NCI-H1694 (cell line): ENCODE measurements at places on chromosomes 3 and 15.

GRCh38 chr15:65287520-65287855, 805 bp upstream of the PARP16 start:
- no peak for DNase-seq

DNA sequence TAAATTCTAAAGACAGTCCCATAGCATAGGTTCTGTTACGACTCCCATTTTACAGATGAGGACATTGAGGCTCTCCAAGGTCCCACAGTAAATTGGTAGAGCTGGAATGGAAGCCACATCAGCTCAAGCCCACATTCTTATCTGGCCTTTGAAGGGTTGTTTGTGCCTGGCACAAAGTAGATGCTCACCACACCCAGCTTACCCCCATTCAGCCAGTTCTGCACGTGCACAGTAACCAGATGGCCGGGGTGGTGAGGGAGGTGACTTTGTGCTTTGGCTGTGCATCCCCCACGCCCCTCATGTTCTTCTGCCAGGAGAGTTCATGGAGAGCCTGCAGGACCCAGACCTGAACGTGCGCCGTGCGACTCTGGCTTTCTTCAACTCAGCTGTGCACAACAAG, 16.2 kb downstream of the RPL32 start:
- no peak for DNase-seq

- DNase-seq, result no peak
Measured at GRCh38 chr15:77171221-77171967, 100.5 kb upstream of the TSPAN3 start.

- DNase-seq, result no peak
Measured at GRCh38 chr15:44545913-44546802, 9.2 kb downstream of the EIF3J start.

DNA sequence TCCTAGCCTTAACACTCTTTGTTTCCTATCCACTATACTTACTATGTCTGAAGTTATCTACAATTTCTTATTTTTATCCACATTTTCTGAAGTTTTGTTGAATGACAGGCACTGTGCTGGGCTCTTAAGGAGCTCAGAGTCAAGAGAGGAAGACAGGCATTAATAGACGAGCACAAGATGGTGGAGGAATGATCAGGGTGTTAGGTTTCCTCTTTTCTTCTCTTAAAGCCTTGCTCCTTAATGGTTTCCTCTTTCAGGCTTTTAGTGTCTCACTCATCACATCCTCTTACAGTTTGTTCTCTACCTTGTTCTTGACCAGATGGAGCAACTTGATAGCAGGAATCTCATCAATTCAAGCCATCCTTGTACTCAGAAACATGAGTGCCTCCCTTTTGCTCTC, 52.9 kb upstream of the BCL6 start:
- DNase-seq, result no peak

GRCh38 chr3:94004301-94004910, 24.0 kb downstream of the STX19 start:
- DNase-seq, result peak; percentile 5

GRCh38 chr15:70025413-70026296, 72.1 kb downstream of the TLE3 start:
- DNase-seq, result no peak

DNA sequence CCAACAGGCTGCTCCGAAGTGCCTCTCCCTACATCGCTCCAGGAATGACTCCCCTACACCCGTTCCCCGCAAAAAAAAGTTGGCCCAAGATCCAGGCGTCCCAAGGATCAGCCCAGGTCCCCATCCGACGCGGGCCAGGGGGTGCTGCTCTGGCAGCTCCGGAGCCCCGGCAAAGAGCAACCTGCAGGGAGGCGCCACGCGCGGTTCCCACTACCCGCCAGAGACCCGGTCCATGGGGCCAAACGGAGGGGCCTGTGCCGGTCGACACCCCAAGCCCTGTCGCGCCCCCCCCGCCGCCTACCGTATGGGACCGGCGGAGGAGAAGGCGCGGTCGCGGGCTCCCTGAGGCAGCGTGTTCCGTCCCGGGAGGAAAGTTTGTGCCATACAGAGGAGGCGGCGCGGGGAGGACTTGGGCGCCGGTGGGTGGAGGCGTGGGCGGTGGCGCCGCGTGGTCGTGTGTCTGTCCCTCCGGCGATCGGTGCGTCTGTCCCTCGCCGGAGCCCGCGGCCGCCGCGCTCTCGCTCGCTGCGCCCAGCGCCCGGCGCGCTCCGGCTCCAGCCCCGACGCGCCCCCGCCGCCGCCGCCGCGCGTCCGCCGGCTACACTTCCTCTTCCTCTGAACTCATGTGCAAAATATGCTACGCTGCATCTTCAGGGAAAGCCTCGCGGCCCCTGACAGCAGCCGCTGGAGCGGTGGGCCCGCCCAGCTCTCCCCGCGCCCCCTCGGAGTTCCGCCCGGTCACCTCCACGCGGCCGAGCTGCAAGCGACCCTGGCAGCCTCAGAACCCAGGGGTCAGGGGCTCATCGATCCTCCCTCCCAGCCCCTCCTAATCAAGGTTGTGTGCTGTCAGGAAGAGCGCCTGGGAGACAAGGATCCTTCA, at the start of gene RFTN1:
Gene RFTN1 (minus strand): TSS at position 559 of the 880 bp plus-strand sequence. CDS start 19,830 bp downstream, outside the sequence.
- no peak for DNase-seq

DNA sequence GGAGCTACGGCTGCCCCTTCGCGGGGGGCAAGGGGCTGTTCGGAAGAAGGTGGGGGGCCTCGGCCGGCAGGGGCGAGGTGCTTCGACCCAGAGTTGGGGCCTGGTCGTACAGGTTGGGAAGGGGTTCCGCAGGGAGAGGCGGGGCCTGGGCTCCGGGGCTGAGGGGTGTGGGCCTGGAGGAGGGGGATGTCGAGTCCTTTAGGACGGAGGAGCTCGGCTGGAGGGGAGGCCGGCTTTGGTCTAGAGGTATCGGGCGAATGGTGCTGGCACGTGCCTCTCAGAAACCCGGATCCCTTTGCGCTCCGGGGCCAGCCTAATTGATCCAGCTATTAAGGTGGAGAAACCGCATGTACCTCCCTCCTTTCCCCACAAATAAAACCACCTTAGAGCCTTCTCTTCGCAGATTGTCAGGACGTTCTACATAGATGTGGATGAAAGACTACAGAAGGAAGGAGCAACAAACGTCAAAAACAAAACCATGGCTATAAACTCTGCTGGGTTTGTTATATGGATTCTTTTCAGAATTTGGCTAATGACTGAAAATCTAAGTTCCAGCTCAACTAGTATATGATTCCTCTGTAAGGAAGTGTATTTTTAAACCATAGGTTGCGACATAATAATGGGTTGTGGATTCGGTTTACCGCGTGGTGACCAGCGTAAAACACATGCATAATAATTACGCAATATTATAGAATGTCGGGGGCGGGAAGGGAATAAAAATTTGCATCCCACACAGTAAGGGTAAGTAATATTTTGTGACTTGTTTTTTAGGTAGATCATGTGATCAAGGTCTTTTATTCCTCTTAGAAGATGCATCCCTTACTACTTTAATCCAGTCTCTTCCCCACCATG, 644 bp upstream of the NGLY1 start:
- no peak for DNase-seq

DNA sequence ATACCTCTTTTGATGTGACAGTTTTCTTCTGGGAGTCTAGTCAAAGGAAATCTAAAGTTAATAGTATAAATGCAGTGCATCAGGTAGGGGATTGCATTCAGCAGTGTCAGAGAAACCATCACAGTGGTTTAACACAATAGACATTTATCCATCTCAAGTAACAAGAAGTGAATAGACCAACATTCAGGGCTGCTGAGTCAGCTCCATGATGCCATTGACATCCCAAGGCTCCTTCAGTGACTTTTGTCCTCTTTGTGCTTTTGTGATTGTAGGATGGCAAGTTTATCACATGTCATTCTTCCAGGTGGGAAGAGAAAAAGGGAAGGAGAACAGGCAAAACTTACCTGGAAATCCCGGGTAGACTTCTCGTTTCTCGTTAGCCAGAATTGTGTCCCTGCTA, 158.3 kb downstream of the TMEM108 start:
- no peak for DNase-seq
